Fibroblast of villous mesenchyme (primary cell): ENCODE measurements at places on chromosomes 3 and 15. TPM values are rescaled to one million over a fixed set of nuclear protein-coding genes. Genes with fewer than 3 reads are reported as not detected.
A peak's percentile ranks its signal among the peaks of the same experiment; 100 is the strongest.

RASL12 gene
- total RNA-seq: under 0.01 and 2.9 TPM in 2 replicates

FGD5 gene
- total RNA-seq: under 0.01 TPM in 1 of 2 replicates, not detected in the other

MESP1 gene
- total RNA-seq: under 0.01 TPM in 2 replicates

FES gene
- 17.3 and 26.1 TPM in 2 replicates for total RNA-seq

ITGA11 gene
- total RNA-seq: 87.7 and 159 TPM in 2 replicates

- DNase-seq: no peak
Measured at GRCh38 chr15:26223720-26224119, 360.6 kb upstream of the ATP10A start.

DNA sequence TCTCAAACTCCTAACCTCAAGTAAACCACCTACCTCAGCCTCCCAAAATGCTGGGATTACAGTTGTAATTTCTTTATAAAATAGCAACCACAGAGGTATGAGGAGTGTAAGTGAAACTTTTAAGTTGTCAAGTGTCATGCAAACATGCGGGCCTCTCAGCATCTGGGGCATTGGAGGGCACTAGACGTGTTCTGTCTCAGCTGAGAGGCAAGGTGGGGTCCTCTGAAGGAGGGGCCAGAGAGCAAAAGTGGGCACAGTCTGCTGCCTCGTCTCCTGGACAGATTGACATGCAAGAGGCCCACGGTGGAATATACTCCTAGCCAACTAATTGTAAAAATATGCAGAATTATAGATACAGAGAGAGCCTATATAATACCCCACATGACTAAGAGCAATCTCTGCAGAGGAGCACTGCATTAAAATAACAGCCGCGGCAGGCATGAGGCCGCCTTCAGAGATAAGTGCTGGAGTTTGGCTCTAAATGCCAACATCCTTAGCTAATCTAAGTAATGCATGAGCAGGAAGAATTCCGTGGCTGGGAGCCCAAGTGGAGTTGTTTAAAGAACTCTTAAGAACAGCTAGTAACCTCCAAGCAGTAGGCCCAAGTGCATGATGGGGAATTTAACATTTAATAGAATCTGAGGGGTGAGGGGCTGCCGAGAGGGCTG lies 87.8 kb upstream of the RNU6-1 start:
- DNase-seq: peak; percentile 88

- DNase-seq: no peak
Measured at GRCh38 chr3:66615643-66616301, 115.0 kb upstream of the LRIG1 start.

DNA sequence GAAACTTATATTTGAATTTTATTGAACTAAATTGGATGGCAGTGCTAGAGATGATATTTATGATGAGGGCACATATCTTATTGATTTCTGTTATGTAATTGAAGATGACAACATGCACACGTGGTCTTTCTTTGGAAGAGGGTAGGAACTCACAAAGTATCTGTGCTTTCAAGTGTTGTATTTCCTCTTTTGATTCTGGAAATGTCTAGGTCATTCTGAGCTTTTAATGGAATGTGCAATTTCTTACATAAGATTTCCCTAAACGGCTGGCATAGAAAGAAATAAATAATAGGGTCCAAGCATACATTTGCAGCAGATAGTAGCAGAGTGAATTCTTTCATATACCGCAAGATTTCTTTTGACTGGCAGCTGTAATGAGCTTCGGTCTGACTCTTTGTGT lies 10.1 kb upstream of the GPR171 start:
- no peak for DNase-seq

DNA sequence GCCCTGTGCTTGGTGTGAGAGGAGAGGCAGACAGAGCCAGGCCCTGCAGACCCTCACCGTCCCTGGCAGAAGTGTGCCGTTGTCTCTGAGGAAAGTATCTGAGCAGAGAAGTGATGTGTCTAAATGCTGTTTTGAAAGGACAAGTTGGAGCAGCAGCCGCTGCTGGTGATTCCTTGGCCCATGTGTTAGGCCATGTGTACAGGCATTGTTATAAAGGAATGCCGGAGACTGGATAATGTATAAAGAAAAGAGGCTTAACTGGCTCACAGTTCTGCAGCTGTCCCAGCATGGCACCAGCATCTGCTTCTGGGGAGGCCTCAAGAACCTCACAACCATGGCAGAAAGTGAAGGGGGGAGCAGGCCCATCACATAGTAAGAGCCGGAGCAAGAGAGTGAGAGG lies 334.6 kb upstream of the ATP10A start:
- DNase-seq: no peak

GRCh38 chr15:39227001-39227400 lies 353.9 kb upstream of the THBS1 start:
- DNase-seq: no peak

- peak; percentile 51 for DNase-seq
Measured at GRCh38 chr15:76939715-76940114, 8.2 kb downstream of the RCN2 start.

DNA sequence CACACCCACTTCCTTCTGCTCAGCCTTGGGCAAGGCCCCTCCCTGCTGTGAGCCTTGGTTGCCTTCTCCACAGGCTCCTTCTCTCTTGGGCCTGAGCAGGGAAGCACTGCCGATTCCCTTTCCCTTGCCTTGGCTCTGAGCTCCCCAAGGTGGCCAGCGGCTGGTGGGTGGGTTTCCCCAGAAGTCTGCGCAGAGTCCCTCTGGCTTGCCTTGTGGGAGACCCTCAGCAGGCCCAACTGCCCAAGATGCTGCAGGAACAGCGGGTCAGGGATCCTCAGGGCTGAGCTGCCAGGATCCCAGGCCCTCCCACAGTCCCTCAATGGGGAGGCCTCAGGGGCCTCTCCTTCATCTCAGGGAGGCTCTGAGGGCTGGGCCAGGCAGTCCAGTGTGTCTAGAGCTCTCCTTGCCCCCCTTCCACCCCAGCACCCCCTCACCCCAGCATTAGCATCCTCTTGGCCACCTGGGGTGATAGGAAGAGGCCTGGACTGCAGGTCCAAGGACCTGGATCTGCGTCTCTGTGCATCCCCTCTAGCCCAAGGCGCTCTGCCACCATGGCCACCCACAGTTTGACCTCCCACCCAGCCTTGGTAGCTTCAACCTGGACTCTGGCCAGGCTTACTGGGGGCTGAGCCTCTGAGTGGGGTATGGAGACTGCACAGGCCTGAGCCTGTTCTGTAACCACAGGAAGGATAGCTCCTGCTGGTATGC lies 68.6 kb downstream of the EXOG start:
- no peak for DNase-seq

DNA sequence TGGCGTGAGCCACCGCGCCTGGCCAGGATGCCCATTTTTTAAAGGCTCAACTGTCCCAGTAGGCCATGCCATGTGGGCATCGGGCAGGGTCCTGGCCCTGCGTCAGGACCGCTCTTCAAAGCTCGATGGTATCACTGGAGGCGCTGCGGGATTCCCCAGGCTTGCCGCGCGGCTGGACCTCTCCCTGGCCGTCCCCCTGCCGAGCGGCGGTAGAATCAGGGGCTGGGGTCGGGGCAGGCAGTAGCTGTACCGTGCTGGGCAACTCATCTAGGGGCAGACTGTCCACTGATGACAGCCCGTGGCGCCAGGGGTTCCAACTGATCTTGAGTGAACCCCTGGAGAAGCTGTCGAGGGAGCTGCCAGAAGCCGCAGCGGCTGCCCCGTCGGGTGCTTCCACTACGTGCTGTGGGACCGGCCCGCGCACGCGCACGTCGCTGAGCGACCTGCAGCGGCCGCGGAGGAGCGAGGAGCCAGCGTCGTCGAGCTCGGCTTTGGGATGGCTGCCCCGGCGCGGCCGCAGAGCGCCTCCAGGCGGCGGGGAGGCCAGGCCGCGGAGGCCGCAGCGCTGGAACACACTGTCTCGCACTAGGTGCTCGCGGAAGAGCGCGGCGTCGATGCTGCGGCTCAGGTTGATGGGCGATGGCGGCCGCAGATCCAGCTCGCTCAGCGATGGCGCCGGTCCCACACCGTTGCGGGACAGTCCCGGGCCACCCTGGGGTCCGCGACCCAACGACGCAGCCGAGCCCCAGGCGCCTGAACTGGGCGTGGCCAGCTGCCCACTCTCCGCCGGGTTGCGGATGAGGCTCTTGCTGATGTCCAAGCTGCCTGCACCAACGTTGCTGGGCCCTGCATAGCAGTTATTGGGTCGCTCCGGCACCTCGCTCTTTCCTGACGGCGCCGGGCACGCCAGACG lies 5.8 kb downstream of the PRRT3 start:
- peak; percentile 90 for DNase-seq

DNA sequence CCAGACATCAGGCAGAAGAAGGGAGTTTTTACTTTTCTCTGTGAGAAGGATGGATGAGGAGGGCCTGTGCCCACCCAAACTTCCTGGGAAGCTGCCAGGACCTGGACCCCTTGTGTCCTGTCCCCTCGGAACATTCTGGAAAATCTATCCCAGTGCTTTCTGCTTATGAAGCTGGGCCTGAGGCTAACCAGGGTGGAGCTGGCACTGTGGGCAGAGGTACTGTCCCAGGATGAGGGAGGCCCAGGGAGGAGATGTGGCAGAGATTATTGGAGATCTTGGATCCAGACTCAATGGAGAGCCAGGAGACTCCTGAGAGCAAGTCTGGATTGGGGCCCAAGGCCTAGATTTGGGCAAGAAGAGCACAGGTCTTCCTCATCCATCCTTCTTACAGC lies 44.4 kb downstream of the SPSB4 start:
- no peak for DNase-seq

DNA sequence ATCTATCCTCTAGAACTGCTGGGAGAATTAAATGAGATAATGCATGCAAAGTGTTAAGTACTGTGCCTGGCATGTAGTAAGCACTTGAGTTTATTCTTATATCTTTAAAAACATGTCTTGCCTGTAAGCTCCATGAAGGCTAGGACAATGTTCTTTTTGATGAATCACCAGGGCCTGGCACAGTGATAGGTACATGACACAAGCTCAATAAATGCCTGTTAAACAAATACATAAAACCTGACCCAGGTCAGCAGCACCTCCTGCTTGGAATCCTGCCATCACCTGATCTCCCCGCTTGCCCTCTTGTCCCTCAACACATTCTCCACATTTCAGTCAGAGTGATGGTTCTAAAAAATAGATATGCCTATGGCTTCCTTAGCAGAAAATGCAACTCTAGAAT lies 186.8 kb downstream of the CHST2 start:
- no peak for DNase-seq

DNA sequence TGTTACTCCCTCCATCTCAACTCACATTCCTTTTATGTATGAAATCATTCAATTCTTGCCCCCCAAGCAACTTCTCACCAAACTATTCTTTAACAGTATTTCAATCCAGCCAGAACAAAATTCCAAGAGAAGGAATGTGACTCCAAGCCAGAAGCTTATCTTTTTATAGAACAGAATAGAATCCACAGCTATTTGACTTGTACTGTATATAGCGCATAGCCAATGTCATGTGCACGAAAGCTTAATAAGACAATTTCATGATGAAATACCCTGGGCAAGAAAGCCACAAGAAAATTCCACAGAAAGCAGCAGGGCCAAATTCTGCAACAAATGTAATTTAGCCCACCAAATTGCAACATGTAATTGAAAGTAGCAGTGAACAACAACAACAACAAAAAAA lies 127.6 kb upstream of the UBE2E2 start:
- no peak for DNase-seq

DNA sequence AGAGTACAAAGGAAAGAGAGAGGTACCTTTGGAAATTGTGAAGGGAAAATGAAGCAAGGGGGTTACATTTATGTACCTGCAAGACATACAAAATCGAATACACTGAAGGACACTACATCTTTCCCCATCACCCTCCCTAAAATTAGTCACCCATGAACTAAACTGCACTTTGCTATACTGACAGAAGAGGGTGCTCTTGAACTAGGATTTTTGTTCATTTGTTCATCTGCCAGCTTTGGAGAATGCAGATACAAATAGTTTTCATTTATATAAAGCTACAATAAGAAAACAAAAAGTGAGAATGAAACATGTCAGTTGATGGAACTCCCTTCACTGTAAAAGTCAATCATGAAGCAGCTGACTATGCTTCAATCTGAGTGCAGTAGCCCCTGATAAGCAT lies 55.7 kb downstream of the PCCB start:
- peak; percentile 55 for DNase-seq

DNA sequence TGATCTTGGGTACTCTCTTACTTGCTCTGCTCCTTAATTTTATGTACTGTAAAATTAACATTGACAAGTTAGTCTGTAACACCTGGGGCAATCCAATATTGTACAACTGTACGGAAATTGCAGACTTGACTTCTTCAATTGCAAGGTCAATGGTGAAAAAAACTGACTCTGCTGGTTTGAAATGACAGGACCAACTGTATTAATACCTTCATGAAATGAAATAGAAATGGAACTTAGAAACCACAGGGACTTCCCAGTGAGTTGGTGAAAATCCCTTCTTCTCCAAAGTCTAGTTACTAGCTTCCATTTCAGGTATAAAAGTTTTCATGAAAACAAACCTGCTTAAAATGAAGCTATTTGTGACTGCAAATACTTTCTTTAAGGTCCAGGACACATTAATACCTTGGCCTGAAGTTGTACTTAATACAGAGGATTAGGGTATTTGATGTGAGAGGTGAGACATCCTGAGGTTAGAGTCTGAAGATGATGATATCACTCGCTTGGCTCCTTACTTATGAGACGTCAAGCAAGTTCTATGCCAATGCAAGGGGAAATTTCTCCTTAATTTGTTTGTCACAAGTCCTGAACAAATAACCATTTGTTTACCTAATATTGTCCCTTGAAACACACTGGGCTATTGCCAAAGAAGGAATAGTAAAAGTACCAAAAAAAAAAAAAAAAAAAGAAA lies 226.2 kb upstream of the TP63 start:
- DNase-seq: no peak

DNA sequence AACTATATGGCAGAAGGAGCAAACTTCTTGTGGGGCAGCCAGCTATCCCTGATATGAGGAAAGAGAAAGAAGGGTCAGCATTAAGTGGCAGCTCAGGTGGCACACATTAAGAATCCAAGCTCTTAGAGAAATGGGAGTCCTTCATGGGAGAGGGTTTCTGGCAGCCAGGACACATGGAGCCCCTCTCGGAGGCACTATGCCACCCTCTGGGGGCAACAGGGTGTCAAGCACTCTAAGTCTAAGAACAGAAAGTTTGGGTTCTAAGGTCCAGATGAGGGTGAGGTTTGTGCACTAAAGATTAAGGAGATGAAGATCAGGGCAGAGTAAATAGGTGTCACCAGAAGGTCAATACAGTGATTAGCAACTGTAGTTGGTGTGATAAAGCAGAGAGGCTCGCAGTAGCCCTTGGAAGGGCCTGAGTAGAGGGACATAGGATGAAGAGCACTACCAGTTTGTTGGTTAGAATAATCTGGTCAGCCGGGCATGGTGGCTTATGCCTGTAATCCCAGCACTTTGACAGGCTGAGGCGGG lies 89.3 kb downstream of the ST6GAL1 start:
- no peak for DNase-seq
